Umbilical cord (tissue), 2 donors: ENCODE measurements at places on chromosomes 4 and X. TPM values are rescaled to one million over a fixed set of nuclear protein-coding genes. Genes with fewer than 3 reads are reported as not detected.
A peak's percentile ranks its signal among the peaks of the same experiment; 100 is the strongest.

CBR4 gene
- total RNA-seq: 30.3 TPM

CXCL6 gene
- 1.2 TPM for total RNA-seq

TMEM47 gene
- total RNA-seq: 83.1 TPM

HTN1 gene
- 4.1 TPM for total RNA-seq

IL9R gene
- 4.3 TPM for total RNA-seq

- DNase-seq: peak; percentile 65
Measured at GRCh38 chr4:25834411-25835107, 28.2 kb downstream of the SEL1L3 start.

GRCh38 chr4:185359767-185360446 lies 35.8 kb downstream of the LRP2BP start:
- peak; percentile 28 for DNase-seq

DNA sequence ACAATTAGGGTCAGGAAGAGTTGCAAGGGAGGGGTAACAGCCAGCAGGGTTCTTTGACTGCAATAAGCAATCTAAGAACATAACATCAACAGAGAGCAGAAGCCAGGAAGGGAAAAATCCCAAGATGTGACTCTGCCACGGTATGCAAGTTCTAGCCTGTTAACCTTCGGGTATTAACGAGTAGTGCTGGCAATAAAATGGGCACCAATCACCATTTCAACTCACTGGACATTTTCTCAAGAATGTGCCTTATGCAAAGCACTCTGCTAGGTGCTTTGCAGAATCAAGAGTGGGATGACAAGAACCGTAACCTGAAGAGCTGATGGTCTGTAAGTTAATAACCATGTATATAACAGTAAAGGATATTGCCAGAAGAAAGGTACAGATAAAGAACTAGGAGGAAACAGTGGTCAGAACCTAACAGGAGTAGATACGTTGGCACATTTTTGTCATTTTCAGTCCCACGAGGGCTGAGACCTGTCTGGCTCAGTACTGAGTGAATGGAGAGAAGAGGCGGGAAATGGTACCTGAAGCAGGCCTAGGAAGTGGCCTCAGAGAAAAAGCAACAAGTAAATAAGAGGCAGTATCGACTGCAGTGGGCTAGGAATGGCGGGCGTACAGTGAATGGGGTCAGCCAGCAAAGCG lies 2.7 kb downstream of the ELOVL6 start:
- no peak for DNase-seq

GRCh38 chr4:6820695-6821094 lies 38.2 kb downstream of the KIAA0232 start:
- DNase-seq: no peak
